ENCODE measurements at places on chromosomes 5 and 9.
A peak's percentile ranks its signal among the peaks of the same experiment; 100 is the strongest.

DNA sequence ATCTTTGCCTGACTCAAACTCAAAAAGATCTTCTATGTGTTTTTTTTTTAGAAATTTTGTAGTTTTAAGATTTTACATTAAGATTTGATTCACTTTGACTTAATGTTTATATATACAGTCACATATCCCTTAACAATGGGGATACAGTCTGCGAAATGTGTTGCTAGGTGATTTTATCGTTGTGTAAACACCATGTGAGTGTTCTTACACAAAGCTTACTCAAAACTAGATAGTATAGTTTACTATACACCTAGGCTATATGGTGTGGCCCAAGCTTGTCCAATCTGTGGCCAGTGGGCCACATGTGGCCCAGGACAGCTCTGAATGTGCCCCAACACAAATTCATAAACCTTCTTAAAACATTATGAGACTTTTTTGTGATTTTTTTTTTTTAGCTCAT is 131.9 kb downstream of the CWC27 start:
- no peak for DNase-seq

GRCh38 chr5:124212934-124213333 is 533.5 kb downstream of the ZNF608 start:
- no peak for DNase-seq

GRCh38 chr9:101269591-101270283 is 115.1 kb downstream of the BAAT start:
- DNase-seq = no peak

DNA sequence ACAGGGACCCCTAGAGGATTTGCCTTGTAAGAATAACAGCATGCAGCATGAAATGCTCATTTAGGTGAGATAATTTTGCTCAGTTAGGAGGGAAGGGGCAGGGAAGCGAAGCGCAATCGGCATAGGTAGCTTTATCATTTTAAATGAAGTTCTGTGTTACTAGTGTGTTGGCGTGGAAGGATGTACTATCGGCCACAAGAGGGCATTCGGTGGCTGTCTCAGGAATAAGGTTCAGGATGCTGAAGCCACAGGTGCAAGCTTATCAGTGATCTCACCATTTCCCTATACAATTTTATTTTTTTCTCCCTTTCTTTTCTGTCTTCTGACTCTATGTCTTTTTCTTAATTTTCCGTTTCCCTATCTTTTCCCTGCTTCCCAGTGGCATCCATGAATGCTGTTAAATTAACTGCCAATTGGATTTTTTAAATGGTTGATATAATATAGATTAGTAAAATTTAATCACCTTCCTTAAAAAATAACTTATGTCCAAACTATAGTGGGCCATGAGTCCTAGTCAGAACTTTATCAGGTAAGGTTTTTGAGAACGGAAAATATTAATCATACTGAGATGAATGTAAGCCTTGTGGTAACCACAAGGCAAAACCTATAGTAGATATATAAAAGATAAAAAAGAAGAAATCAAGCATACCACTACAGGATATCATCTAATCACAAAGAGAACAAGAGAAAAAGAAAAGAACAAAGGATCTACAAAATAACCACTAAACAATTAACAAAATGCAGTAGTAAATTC is 1.2 kb upstream of the INSL6 start:
- DNase-seq = peak; percentile 67

GRCh38 chr9:92668746-92669526 is 995 bp downstream of the IPPK start:
- DNase-seq = peak; percentile 83

GRCh38 chr5:98416541-98416940 is 356.9 kb upstream of the RGMB start:
- peak; percentile 71 for DNase-seq

GRCh38 chr5:127028822-127029457 is 1.4 kb downstream of the MARCHF3 start:
- peak; percentile 79 for DNase-seq

GRCh38 chr5:159780246-159780645 is 136.0 kb upstream of the ADRA1B start:
- DNase-seq = peak; percentile 58

DNA sequence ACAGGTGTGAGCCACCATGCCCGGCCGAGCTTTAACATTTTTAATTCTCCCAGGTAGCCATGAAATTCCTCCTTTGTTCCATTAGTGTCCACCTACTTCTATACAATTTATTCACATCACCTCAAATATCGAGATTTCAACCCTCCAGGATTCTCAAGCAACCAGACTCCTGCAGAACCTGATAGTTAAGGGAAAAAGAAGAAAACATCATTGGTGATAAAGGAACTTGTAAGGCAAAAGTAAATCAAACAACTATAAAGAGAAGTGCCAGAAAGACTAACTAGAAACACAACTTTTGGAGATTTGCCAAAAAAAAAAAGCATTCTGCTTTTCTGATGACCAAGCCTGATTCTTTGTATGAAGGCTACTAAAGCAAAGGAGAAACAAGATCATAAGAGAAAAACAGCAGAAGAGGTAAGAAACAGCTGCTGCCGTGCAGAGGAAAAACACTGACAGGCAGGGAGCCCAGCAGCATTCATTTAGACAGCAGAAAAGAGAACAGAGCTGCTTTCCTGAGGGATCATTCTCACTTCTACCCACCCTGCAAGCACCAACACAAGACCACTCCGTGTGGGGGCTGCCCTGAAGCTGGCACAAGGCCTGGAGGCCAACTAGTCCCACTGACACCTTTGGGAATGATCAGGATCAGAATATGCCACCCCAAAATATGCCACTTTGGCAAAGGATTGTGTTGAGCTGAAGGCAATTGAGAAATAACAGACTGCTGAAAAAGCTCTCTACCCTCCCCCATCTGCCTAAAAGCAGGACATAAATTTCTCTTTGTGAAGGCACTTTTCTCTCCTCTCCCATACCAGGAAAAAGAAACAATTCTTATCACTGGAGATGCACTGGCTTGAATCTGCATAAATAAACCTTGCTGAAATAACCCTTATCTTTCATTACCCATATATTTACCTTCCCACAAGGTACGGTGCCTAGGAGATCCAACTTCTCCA is 75.1 kb downstream of the ALDH7A1 start:
- peak; percentile 46 for DNase-seq

- DNase-seq = no peak
Measured at GRCh38 chr5:4740156-4740555, 400.0 kb upstream of the ADAMTS16 start.

GRCh38 chr9:134243778-134244467 is 79.6 kb upstream of the RNU6ATAC start:
- DNase-seq = peak; percentile 14

DNA sequence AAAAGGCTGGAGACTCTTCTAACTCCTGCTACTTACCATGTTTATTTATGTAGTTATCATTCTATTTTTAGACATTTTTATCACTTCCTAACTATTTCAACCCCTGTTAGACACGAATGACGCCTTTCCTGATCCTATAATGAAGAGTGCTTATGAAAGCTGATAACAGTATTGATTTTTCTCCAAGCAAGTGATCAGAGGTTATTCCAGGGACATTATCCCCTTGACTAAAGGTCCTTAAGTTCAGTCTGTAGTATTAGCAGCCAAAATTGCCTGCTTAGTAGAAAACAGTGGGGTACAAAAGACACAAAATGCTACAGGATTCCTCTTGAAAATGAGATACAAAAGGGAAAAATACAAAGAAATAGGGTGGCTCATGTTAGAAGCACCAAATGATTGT is 235.6 kb downstream of the DNAH5 start:
- DNase-seq = no peak

GRCh38 chr9:27385606-27386322 is 88.8 kb upstream of the EQTN start:
- DNase-seq = no peak

- peak; percentile 7 for DNase-seq
Measured at GRCh38 chr5:117652036-117652957, 1077.7 kb upstream of the SEMA6A start.

DNA sequence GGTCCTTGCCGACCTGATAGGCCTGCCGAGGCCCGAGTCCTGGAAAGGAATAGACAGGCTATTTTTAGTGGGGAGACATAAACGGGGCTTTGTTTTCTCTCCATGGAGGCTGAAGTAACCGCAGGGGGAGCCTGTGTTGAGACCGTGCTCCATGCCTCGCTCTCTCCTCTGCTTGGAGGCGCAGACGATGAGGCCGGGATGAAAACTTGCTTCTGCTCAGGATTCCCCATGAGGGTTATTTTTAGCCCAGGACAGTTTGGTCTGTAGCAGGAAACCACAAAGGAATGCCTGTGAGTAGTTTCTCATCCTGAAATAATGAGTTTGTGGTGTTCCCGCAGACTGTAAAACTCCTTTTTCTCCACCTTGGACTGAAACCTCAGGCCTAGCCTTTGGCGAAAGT is 81.9 kb upstream of the RARS1 start:
- peak; percentile 97 for DNase-seq

DNA sequence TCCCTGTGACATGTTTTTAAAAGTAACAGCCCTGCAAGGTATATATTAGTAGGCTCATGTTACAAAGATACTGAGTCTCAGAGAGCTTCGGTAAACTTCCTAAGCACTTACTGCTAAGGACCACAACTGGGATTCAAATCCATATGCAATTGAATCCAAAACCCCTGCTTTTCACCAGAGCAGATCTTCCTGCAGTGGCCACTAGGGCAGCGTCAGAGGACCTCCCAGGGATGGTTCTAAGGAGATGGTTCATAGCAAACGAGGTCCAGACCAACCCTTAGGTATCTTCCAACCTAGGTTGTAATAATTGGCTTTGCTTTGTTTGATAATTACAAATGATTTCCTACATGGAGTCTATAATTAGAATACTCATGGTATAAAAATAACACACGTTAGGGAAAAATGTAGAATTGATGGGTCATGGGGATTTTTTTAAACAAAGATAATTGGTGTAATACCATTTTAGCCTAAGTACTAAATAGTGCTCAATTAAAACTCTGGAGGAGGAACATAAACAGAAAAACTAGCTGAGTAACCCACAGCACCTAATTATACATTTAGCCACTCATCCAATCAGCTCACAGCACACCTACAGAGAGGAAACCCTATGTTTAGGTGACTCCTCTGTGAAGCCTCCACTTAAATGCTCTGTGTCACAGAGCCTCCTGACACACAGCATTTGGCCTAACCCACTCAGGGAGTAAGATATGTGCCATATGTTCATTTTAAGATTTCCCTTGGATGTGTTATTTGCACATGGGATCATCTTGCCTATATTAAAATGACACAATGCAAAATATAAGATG is 10.0 kb upstream of the CAST start:
- DNase-seq = no peak

DNA sequence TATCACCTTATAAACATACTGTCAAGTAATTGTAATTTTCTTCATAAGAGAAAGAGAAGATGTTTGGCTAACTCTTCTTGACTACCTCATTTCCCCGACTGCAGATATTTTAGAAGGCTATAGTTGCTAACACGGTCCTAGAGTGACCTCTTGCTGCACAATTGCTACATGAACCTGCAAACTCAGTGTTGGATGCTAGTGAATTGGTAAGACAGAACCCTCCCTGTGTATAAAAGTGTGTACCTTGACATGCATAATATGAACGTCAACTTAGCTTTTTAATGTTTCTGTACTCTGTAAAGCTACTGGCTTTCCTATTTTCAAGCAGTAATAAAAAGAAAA is 46.7 kb upstream of the CER1 start:
- DNase-seq = peak; percentile 22

- DNase-seq = peak; percentile 37
Measured at GRCh38 chr9:76181020-76181641, 213.1 kb downstream of the RFK start.

DNA sequence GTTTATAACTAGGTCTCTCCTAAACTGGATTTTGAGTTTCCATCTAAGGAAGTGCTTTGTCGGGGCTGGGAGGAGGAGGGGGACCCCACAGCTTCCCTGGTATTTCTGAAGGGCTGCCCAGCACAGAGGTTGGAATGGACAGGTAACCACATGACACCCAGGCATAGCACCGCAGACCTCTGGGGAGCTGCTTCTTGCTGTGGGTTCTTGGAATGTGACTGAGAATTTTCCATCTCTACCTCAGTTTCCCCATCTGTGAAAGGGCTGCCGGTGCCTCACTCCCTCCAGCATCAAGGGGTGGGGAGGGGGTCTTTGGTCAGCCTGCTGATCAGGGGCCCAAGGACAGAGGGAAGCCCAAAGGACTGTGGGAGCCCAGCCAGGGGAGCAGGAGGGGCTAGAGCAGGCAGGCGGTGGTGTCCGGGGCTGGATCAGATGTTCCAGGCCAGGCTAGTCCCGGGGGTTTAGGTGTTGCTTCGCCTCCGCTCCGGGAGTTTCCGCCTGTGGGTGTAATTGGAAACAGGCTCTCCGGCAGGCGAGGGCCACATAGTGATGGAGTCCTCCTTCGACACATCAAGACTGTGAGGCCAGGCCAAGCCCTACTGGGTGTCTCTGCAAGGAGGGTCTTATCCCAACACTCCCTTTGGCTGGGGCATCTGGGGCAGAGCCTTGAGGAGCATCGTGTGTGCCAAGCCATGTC is 3.3 kb downstream of the OLFML2A start:
- no peak for DNase-seq

- DNase-seq = no peak
Measured at GRCh38 chr9:8701904-8702303, 902.3 kb upstream of the DMAC1 start.

DNA sequence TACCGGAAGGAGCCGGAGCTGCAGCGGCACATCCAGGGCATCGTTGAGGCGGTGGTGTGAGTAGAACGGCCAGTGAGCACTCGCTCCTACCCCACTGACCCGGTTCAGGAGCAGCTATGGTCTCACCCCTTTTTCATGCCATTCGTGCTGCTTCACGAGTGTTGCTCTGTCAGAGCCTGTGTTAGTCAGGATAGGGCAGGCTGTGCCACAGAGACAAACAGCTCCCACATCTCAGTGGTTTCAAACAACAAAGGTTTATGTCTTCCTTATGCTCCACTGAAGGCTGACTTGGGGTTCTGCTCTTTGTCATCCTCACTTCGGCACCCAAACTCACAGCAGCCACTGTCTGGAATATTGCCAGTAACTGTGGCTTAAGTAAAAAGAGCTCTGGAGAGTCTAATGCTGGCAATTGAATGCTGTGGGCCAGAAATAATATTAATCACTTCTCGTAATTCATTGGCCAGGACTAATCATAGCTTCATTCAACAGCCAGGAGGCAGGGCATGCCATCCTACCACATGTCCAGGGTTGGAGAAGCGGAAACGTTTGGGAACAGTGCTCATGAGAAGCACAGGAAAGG is 28.4 kb downstream of the ARHGEF37 start:
- no peak for DNase-seq

GRCh38 chr5:91026466-91026865 is 356.7 kb downstream of the ARRDC3 start:
- no peak for DNase-seq

- peak; percentile 84 for DNase-seq
Measured at GRCh38 chr5:176413255-176413565, 3.1 kb downstream of the CLTB start.

DNA sequence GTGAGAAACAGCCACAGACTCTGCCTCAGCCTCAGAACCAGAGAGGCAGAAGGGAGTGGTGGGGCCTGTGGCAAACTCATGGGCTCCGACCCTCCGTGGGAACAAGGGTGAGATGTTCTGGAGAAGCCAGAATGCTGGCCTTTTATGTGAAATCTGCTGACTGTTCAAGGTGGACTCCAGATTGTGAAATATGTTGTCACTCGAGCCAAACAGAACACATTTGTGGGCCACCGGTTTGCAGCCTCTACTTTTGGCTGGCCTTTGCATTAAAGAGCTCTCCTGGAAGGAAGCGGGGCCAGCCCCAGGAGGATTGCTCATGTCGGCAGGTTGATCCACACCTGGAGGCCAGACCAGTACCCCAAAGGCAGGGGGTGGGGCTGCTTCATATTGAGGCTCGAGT is 62.4 kb downstream of the ERGIC1 start:
- no peak for DNase-seq
